ENCODE measurements at places on chromosomes 5 and 9.

GRCh38 chr5:73637565-73637964, 11.6 kb downstream of the ARHGEF28 start:
- no peak for DNase-seq

- DNase-seq = peak; percentile 31
Observed at GRCh38 chr5:98770209-98770910, 3.1 kb upstream of the RGMB start.

- no peak for DNase-seq
Observed at GRCh38 chr9:112971415-112971814, 40.6 kb downstream of the ZNF883 start.

DNA sequence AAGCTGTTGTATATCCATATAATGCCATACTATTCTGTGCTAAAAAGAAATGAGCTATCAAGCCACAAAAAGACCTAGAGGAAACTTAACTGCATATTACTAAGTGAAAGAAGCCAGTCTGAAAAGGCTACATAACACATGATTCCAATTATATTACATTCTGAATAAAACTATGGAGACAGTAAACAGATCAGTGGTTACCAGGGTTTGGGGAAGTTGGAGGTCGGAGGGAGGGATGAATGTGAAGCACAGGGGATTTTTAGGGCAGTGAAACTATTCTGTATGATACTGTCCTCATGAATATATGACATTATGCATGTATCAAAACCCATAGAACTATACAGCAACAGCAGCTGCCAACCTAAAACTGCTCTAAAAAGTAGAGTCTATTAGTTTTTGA, 5.6 kb upstream of the RFK start:
- DNase-seq = no peak

DNA sequence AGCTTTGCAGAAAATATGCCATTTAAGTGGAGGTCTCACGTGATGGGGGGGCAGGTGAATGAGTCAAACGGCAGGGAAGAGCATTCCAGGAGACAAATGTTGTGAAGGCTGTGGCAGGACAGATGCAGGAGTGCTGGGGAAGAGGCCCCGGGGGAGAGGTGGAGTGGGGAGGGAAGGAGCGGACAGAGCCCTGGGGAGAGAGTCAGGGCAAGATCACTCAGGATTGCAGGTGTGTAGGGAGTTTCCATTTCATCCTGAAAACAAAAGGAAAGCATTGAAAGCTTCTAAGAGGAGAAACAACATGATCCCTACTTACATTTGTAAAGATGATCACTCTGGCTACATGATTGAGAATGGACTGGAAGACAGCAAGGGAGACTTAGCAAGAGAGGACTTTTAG, 323.3 kb downstream of the ASTN2 start:
- no peak for DNase-seq

- DNase-seq = no peak
Observed at GRCh38 chr5:115770466-115770865, 46.0 kb downstream of the CDO1 start.

- no peak for DNase-seq
Observed at GRCh38 chr5:15717001-15717400, 217.0 kb downstream of the FBXL7 start.

GRCh38 chr5:77015938-77016569, 14.2 kb upstream of the AGGF1 start:
- no peak for DNase-seq

DNA sequence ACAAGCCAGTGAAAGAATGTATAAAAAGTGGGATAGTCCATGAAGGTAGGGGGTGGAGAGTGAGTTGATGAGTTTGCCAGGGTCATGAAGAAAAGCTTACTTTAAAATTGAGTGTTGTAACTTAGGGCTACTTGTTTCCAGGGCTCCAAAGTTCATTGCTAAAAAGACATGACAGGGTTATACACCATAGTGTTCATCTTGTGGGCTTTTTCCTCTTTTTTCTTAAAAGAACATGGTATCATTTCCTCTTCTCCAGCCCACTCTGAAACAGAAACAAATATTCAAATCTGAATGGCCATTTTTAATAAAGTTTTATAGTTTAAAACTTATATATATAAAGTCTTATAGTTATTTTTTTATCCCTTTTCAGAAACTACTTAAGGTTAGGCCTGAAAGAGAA, 115.7 kb upstream of the SMC2 start:
- no peak for DNase-seq

GRCh38 chr5:179599973-179600372, 23.5 kb downstream of the HNRNPH1 start:
- DNase-seq = no peak

GRCh38 chr9:71384343-71384742, 262.9 kb upstream of the TRPM3 start:
- no peak for DNase-seq

Data from hypothalamus (tissue), 51 donors.